ENCODE measurements at places on chromosomes 6 and 20. TPM values are rescaled to one million over a fixed set of nuclear protein-coding genes. Genes with fewer than 3 reads are reported as not detected.

GRCh38 chr20:53399083-53399482 lies 194.6 kb downstream of the ZNF217 start:
- no peak for DNase-seq
- H3K27ac ChIP-seq: no peak overlapping the region
- no peaks in the 10 kb centered on the region for H3K4me1 ChIP-seq
- no peaks in the 10 kb centered on the region for H3K27me3 ChIP-seq

DNA sequence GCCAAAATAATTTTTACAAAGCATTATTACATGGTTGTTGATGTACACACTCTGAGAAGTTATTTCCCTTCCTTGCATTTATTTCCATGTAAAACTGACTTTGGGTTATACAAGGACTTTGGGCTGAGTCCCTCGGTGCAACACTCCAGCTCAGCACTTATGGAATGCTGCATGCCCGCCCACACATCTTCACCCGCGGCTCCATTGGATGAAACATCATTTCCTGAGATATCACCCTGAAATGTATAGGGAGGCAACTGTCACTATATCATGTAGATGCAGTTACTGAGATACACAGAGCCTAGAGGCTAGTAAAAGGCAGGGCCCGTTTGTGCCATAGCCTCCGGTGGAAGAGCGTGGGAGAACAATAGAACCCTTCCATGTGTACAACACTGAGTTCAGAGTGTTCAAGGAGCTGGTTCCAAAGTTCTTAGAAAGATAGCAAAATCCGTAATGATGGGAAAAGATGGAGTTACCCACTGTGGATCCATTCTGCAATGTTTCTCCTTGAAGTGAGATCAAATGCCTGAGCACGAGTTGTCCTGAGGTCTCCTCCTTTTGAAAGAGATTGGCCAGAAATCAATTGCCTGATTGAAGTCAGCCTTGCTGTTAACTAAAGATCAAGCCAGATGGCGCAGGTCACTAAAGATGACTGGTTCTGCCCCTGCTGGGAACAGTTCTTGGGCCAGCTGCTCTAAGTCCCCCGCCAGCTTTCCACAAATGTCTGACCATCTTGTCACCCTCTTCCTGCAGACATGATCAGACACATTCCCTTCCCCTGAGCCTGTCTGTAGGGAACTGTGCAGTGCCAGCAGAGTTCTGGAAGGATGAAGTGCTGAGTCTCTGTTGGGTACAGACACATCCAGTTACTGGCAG lies 100.9 kb upstream of the IYD start:
- no peaks in the 10 kb centered on the region for H3K4me1 ChIP-seq
- H3K36me3 ChIP-seq: no peaks in the 10 kb centered on the region
- DNase-seq: no peak
- H3K27ac ChIP-seq: no peak overlapping the region

GRCh38 chr20:38930242-38930569 lies 4.0 kb downstream of the FAM83D start:
- no peaks in the 10 kb centered on the region for H3K36me3 ChIP-seq
- no peak overlapping the region for H3K27ac ChIP-seq
- no peak for DNase-seq
- peaks cover 8% of the 10 kb centered on the region for H3K4me1 ChIP-seq
- H3K4me3 ChIP-seq: no peak overlapping the region
- no peaks in the 10 kb centered on the region for H3K27me3 ChIP-seq

- no peak overlapping the region for H3K4me3 ChIP-seq
- H3K27me3 ChIP-seq: no peaks in the 10 kb centered on the region
- H3K4me1 ChIP-seq: peaks cover 3% of the 10 kb centered on the region
- no peak for DNase-seq
Observed at GRCh38 chr6:129704708-129705107, 5.3 kb downstream of the ARHGAP18 start.

DNA sequence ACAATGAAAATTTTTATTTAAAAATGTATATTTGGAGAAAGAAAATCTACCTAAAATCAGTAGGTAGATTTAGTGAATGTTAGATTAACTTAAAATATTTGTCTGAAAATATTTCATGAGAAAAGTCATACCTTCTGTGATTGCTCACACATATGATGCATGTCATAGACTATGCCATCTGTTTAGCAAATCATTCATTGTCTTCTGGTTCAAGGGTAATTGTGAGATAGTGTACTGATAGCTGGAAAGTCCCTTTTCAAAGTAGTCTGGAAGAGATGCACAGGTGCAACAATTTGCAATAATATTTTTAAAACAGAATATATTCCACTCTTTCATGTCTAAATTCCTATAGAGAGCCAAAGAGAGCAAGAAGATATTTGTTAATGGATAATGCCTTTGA lies 21.0 kb upstream of the RNF217 start:
- no peak overlapping the region for H3K27ac ChIP-seq
- no peak for DNase-seq
- no peaks in the 10 kb centered on the region for H3K4me1 ChIP-seq
- H3K36me3 ChIP-seq: no peaks in the 10 kb centered on the region
- no peak overlapping the region for H3K4me3 ChIP-seq

DNA sequence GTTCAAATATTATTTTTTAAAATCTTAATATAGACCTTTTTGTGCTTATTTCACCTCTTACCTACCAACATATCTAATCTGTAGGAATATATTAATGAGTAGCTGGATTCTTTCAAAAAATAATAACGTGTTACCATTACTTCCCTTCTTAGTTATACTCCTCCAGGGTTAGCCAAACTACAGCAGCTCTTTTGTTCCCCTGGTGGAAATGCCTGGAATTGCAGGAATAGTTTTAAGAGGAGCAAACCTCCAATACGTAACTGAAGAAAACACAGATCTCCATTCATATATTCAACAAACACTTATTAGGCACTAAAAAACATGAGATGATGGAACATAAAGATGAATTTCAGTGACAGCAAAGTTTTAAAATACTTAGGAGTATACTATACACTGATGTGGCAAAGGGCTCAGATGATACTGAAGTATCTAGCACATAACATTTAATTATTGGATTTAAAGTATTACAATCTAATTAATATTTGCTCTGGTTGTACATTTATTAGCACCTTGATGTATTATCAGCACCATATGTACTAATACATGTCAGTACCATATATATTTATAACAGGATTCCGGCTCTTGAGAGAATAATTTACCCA lies 78.3 kb downstream of the TBX18 start:
- no peak overlapping the region for H3K4me3 ChIP-seq
- H3K4me1 ChIP-seq: no peaks in the 10 kb centered on the region

GRCh38 chr20:48265791-48266190 lies 480.5 kb upstream of the SULF2 start:
- no peaks in the 10 kb centered on the region for H3K4me1 ChIP-seq
- DNase-seq: no peak
- H3K27me3 ChIP-seq: no peaks in the 10 kb centered on the region
- no peak overlapping the region for H3K4me3 ChIP-seq
- no peaks in the 10 kb centered on the region for H3K36me3 ChIP-seq

GRCh38 chr6:218153-219018 lies 73.9 kb upstream of the DUSP22 start:
- H3K4me1 ChIP-seq: no peaks in the 10 kb centered on the region
- H3K36me3 ChIP-seq: no peaks in the 10 kb centered on the region
- H3K27me3 ChIP-seq: no peaks in the 10 kb centered on the region
- H3K27ac ChIP-seq: no peak overlapping the region
- no peak for DNase-seq
- H3K4me3 ChIP-seq: no peak overlapping the region

DNA sequence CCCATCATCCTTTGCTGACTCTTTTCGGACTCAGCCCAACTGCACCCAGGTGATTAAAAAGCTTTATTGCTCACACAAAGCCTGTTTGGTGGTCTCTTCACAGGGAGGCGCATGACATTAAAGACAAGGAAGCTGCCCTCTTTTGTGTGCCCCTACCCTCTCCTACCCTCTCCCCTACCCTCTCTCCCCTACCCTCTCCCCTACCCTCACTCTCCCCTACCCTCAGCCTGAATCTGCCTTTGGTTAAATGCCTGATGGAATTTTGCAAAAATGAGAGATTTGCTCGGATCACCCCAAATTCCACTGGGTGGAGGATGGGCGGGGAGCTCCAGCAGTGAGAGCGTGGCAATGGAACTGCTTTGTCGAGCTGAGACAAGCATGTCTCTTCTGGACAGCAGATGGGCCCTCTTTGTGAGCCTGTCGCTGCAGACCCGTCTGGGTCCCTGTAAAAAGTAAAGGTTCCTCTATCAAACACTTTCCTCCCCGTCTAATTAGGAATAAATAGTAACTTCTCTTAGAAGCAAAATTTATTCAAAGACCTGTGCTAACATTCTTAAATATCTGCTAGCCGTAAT lies 76.4 kb upstream of the MLN start:
- no peak overlapping the region for H3K27ac ChIP-seq
- H3K4me3 ChIP-seq: no peak overlapping the region
- no peaks in the 10 kb centered on the region for H3K36me3 ChIP-seq
- no peak for DNase-seq
- no peaks in the 10 kb centered on the region for H3K27me3 ChIP-seq

GRCh38 chr20:15251171-15251570 lies 913.8 kb upstream of the FLRT3 start:
- no peak overlapping the region for H3K4me3 ChIP-seq
- no peaks in the 10 kb centered on the region for H3K4me1 ChIP-seq
- H3K36me3 ChIP-seq: no peaks in the 10 kb centered on the region

DNA sequence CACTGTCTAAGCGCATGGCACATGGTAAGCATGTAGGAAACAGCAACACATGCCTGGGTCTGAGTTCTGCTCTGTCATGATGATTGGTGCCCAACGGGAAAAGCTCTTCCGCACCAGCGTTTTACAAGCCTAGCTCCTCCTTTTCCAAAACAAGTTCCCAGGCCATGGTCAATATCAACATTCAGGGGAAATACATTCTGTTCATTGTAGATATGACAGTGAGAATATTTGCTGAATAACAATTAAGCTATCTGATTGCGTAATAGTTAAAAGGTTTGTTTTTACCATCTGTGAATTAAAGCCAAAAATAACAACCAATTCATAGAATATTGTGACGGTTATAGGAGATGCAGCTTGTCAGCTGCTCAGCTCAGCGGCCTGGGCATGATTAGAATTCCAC lies 404.3 kb upstream of the SLC35B3 start:
- H3K4me1 ChIP-seq: no peaks in the 10 kb centered on the region
- H3K27ac ChIP-seq: no peak overlapping the region

- DNase-seq: no peak
- H3K27me3 ChIP-seq: no peaks in the 10 kb centered on the region
- H3K27ac ChIP-seq: no peak overlapping the region
- no peaks in the 10 kb centered on the region for H3K4me1 ChIP-seq
Observed at GRCh38 chr6:44733126-44733525, 345.6 kb downstream of the CDC5L start.

GRCh38 chr20:50472693-50473664 lies 37.2 kb upstream of the PTPN1 start:
- H3K36me3 ChIP-seq: no peaks in the 10 kb centered on the region
- H3K4me3 ChIP-seq: no peak overlapping the region
- DNase-seq: no peak
- H3K4me1 ChIP-seq: peaks cover 3% of the 10 kb centered on the region

- H3K27ac ChIP-seq: no peak overlapping the region
- no peak overlapping the region for H3K4me3 ChIP-seq
- H3K27me3 ChIP-seq: peaks cover 3% of the 10 kb centered on the region
- no peaks in the 10 kb centered on the region for H3K4me1 ChIP-seq
Observed at GRCh38 chr6:92363111-92363510, 1056.2 kb downstream of the EPHA7 start.

Gene ULBP1
- 0.02 TPM for polyA plus RNA-seq

Gene SEL1L2
- 2.8 TPM for polyA plus RNA-seq

Gene CST2
- polyA plus RNA-seq: 0.28 TPM

Gene IL17A
- polyA plus RNA-seq: not detected
